ENCODE measurements at places on chromosomes 12 and 14.

GRCh38 chr14:71541271-71541670 is 391.0 kb upstream of the RGS6 start:
- no peak for DNase-seq

DNA sequence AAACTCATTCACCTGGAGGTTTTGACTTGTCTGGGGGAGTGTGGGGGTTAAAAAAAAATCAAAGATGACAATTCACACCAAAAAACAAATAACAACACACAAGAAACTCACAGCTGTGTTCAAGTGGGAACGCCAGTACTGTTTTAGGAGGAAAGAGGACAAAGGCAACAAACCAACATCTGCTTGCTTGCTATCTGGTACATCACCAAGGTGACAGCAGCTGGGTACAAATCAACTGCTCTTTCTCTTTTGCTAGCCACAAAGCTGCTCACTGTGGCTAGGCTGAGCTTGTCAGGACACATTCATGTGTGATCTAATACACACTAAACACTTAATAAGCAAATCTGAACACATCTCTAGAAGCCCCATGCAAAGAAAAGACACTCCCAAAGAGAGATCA is 128.0 kb upstream of the RAP1B start:
- DNase-seq = no peak

GRCh38 chr14:65580973-65581372 is 168.4 kb downstream of the FUT8 start:
- DNase-seq = no peak

GRCh38 chr12:127519779-127520178 is 747.2 kb upstream of the TMEM132C start:
- DNase-seq = no peak

GRCh38 chr12:130506844-130507243 is 169.2 kb downstream of the PIWIL1 start:
- DNase-seq = no peak

- no peak for DNase-seq
Measured at GRCh38 chr12:50425589-50426258, 25.0 kb downstream of the LARP4 start.

- no peak for DNase-seq
Measured at GRCh38 chr12:116454950-116455447, 104.2 kb upstream of the MAP1LC3B2 start.

DNA sequence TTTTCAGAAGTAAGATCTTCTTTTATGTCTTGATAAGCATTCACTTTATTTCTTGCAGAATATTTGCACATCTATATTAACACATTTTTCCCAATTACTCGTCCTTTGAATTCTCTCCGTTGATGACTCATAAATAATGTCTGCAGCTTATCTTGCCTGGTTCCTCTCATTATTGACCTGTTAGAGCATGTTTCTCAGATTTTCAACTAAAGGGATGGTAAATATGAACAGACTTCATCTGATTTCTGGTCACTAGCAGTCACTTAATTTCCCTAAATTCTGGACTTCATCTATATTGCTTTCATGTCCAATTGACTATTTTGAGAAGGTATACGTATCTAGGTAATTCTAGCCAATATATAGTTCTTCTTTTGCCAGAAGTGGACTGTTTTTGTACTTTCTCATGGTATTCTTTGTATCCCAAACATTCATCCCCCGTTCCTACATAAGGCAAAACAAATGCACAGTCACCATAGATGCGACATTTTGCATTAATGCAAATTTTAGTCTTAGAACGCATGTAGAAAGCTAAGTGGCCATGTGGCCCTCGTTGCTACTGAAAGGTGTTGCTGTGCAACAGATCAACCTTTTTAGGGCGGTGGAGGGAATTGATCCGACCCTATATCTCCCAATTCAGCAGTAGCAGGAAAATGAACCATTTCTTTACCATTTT is 6.2 kb downstream of the PIK3C2G start:
- no peak for DNase-seq

- DNase-seq = no peak
Measured at GRCh38 chr14:95165517-95165916, 8.2 kb upstream of the DICER1 start.

DNA sequence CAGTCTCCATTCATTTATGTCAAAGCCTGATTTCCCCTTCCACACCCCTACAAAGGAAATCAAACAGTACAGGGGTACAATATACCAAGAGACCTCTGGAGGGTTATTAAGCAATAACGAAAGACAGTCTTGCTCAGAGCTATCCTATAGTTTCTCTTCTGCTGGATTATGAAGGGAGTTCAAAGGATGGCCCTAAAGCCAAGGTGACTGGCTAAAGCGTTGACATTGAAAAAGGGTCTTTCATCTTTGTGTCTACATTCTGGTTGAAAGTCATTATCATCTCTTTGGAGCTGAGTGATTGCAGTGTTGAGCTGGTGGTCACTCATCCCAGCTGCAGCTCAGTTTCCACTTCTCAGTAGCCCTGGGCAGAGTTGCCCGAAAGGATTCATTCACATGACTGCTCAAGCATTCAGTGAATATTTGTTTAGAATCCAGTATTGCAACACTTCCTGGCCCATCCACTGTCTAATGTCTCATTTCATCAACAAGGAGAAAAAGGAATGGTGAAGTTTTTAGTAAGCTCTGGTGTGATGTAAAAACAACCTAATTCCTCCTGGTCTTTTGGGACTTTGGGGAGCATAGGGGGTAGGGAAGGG is 19.2 kb upstream of the TBX5 start:
- DNase-seq = no peak

GRCh38 chr12:88876857-88877256 is 296.6 kb upstream of the KITLG start:
- DNase-seq = no peak

GRCh38 chr12:120115692-120116440 is 687 bp downstream of the RAB35 start:
- no peak for DNase-seq

Data from stimulated activated CD4-positive, alpha-beta T cell treated with anti-CD3 and anti-CD28 coated beads, Interleukin-1b, Interleukin-23, amount 100 ng/mL, for 24 hours (primary cell).